ENCODE measurements at places on chromosomes 13 and 19.

DNA sequence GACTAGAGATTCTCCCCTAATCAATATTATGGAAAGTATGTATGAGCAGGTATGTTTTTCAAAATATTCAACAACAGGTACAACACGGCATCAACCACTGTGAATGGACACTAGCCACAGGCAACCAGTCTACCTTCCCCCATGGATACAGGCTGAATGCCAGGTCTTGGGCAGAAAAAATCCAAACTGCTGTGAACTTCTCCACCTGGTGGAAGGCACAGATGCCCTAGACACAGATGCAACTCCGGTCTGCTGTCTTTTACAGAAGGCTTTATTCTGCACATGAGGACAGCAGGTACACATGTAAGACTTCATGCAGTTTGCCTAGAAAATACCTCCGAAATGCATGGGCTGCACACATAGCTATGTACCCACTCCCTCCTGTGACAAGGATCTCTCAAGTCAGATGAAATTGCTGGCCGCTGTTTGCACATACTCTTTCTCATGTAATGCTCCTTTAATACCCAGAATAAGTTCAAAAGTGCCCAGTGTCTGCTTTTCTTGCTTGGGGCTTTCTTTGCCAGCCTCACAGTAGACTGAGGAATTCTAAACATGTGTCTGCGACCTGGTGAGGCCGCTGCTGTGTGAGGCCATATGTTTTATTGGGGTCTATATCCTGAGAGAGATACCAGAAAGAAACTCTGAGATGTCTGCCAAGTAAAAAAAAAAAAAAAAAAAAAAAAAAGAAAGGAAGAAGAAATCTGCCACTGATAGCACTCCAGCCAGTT is 325.9 kb downstream of the FOXO1 start:
- DNase-seq, result no peak

DNA sequence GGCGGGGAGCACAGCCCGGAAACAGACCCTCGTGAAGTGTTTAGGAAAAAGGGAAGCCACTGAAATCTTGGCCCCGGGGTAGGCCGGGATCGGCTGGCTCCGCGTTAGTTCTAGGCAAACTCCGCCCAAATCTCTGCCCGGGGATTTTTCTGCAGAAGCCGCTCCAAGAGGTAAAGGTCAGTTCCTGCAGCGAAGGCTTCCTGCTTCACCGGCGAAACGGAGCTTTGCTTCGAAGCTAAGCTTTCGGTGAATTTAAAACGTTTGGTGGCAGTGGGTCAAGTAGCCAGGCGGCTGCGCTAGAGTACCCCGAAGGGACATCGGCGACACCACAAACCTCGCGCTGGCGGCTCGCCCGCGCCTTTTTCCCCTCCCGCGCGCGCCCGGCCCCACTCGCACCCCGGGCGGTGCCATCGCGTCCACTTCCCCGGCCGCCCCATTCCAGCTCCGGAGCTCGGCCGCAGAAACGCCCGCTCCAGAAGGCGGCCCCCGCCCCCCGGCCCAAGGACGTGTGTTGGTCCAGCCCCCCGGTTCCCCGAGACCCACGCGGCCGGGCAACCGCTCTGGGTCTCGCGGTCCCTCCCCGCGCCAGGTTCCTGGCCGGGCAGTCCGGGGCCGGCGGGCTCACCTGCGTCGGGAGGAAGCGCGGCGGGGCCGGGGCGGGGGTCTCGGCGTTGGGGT is 441 bp downstream of the GJB2 start:
- DNase-seq, result peak; percentile 34

DNA sequence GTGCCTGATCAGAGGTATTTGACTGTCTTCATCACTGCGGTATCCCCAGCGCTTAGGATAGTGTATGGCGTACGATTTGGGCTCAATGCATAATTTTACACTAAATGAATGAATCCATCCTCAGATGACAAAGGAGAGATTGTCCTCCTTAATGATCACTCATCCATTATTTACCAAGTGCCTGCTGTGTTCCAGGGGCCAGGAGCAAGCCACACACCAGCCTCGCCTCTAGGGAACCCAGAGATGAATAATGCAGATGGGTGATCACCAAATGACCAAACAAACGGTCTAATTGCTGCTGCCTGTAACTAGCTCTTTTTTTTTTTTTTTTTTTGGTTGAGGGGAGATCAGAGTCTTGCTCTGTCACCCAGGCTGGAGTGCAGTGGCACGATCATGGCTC is 5.9 kb upstream of the GPR32 start:
- DNase-seq, result no peak

DNA sequence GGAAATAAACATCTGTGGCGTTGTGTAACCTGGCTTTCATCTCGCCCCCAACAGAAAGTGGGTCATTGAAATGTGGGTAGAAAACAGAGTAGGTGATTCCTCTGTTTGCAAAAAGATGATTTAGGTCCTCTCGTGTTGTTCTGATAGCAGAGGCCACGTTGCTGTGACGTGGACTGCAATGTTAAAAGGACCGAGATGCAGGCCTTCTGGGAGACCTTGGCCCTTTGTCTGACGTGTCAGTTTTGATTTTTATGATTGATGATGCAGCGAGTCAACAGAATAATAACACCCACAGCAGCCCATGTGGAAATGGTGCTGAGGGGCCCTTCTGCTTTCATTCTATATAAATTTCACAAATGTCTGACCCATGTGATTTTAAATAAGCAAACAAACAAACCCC is 68.9 kb downstream of the FGF9 start:
- DNase-seq, result no peak

DNA sequence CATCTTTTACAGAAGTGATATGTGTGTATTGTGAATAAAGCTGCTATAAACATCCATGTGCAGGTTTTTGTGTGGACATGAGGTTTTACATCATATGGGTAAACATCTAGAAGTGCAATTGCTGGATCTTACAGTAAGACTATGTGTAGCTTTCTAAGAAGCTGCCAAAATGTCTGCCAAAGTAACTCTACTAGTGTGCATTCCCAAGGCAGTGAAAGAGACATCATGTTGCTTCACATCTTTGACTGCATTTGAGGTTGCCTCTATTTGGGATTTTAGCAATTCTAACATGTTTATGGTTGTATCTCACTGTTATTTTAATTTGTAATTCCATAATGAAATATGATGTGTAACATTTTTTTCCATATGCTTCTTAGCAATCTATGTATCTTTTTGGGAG is 30.3 kb downstream of the SLITRK6 start:
- no peak for DNase-seq

GRCh38 chr19:38531515-38531914 is 86.2 kb downstream of the MAP4K1 start:
- no peak for DNase-seq
